ENCODE measurements at places on chromosomes 1 and 21.

GRCh38 chr1:25871086-25871703 is 4.3 kb downstream of the PAQR7 start:
- no peak for DNase-seq

DNA sequence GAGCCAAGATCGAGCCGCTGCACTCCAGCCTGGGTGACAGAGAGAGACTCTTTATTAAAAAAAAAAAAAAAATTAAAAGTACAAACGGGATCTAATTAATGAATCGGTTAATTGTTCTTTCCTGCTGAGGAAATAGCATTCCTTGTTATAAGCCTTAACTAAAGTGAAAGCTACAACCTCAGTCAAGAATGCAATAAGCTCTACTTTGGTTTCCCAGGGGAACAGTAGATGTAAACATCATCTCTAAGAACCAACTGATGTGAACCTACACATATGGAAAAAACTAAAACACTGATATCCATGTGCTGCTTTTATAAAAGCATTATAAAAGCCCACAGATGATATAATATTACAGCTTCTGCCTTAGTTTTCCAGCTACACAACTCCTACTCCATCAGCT is 41.9 kb downstream of the LPGAT1 start:
- DNase-seq: no peak

DNA sequence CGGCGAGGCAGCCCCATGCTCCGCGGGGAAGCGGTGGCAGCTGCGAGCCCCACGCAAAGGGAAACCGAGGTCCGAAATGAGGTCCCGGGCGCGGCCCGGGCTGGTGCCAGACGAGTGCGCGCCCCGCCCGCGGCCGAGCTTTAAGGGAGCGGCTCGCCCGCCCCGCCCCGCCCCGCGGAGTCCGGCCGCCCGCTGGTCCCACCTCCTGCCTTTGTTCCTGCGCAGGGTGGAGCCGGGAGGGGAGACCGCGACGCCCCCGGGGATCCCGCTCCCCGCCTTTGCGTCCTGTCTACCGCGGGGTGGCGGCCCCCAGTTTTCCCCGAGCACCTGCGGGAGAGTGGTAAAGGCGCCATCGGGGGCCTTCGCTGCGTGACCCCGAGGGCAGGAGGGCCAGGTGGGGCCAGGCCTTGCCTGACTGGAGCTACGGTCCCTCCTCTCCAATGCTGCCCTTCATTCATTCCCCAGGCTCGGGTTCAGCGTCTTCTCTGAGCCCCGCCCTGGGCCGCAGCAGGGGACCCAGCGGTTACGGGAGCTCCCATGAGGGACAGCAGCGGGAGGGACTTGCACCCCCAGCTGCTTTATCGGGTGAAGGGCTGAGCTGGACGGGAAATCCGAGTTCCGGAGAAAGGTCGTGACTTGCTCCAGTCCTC is at the start of gene HES2:
Gene HES2 (minus strand): TSS at position 116 of the 650 bp plus-strand sequence. CDS start 99 bp downstream, at position 17.
- no peak for DNase-seq

DNA sequence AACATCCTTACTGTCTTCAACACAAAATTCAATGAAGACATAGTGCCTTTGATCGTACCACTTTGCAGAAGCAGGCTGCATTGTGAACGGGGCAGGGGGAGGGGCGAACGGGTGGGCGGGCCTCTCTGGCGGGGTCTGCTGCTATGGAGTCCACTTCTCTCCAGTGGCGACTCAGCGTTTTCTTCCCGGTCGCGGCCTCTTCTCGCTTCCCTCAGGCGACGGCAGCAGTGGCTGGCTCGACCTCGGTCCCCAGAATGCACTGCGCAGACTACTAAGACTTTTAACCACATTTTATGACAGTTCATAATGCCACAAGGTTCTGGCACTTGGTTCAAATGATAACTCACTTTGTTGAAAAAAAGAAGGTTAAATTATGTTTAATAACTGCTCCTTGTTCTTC is 21.2 kb downstream of the GBP2 start:
- DNase-seq: no peak

- no peak for DNase-seq
Measured at GRCh38 chr1:37085393-37085792, 51.1 kb upstream of the GRIK3 start.

- no peak for DNase-seq
Measured at GRCh38 chr1:31802190-31803150, 13.4 kb downstream of the SPOCD1 start.

DNA sequence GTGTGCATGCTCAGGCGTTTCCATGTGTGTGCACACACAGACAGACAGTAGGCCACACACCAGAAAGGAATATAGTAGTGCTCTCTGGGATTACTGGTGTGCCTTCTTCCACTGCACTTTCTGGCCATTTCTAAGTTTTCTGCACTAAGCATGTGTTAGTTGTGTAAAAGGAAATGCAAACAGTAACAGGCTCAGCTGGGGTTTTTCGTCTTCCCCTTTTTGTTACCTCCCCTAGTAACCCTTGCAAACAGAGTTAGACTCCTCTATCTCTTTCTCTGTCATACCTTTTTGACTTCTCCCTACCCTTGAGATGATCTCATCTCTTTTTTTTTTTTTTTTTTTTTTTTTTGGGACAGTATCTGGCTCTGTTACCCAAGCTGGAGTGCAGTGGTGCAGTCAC is 196.3 kb downstream of the SDCCAG8 start:
- no peak for DNase-seq

DNA sequence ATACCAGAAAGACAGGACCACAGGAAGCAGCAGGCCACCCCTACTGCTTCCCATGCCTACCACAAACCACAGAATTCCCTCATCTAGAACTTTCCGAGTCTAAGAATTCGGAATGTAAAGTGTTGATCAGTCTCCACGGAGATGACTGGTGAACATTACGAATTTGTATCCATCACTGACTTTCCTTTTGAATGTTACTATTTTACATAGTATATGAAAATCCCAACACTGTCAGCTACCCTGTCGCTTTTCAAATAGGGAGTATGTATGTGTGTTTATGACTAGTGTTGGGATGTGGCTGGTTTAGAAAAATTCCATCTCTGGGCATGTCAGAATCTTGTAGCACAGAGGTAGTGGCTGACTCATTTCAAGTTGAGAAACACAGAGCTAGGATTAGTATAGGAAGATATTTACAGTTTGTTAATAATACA is 118.2 kb downstream of the COQ8A start:
- no peak for DNase-seq

GRCh38 chr1:212944229-212944901 is 6.0 kb upstream of the VASH2 start:
- DNase-seq: no peak

DNA sequence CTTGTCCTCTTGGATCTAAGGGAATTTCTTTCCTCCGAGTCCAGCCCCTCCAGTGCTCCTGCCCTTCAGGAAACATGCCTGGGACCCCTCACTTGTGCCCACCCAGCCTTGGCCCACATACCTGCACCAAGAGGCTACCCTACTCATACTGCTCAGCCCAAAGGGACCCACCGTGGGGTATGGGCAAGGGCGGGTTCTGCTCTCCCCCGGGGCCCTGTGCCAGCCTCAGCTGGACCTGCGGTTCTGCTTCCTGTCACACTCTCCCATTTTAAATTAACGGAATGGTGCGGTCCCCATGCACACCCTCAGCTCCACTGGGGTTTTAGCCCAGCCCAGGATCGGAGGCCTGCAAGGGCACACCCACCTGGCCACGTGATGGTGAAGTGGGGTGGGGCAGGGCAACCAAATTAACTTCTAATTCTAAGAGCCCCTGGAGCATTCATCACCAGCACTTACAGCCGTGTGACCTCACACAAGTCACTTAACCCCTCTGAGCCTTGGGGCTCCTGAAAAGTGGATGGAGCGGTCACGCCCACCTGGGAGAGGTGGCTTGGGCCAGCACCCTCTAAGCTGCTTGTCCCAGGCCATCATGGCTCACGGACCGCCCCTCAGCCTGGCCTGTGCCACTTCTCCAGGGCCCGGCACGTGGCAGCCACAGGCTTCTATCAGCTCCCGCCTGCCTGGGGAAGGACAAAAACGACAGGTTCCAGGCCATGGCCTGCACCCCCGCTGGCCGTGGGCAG is 28.3 kb downstream of the TP73 start:
- no peak for DNase-seq

- DNase-seq: no peak
Measured at GRCh38 chr1:223836586-223836985, 9.2 kb downstream of the TP53BP2 start.

GRCh38 chr1:58687516-58687915 is 12.3 kb downstream of the MYSM1 start:
- DNase-seq: no peak

GRCh38 chr1:194295685-194296084 is 1109.3 kb upstream of the B3GALT2 start:
- no peak for DNase-seq

DNA sequence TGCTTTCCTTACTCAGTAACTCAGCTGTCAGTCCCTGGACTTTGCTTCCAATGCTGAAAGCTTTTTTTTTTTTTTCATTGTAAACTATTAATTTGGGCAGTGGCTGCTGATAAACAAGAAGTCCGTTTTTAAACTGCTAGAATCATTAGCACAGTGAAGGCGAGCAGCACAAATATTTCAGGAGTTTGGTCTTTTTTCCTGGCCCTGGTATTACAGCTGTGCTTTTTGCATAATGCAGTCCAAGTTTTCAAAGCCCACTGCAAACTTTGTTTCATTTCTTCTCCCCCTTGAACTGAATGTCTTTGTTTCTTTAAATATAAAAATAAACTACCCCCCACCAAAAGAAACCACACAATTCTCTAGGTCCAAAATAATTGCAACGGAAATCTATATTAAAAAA is 6.6 kb downstream of the GLIS1 start:
- no peak for DNase-seq

- DNase-seq: no peak
Measured at GRCh38 chr21:45618846-45619485, 24.6 kb upstream of the PCBP3 start.

- DNase-seq: no peak
Measured at GRCh38 chr1:39943471-39944290, 11.3 kb upstream of the MFSD2A start.

- no peak for DNase-seq
Measured at GRCh38 chr1:101260556-101261350, 23.9 kb downstream of the S1PR1 start.

DNA sequence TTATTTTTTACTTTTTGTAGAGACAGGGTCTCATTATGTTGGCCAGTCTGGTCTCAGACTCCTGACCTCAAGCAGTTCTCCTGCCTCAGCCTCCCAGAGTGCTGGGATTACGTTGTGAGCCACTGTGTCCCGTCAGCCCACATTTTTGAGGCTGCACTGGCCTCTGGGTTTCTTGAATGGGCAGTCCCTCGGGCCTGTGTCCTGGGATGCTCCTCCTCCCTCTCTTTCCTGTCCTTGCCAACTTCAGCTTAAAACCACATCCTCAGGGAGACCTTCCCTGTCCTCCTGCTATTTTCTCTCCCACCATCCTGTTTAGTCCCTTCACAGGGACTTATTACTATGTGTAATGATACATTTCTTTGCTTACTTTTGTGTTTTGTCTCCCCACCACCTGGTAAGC is 31.4 kb upstream of the LYST start:
- DNase-seq: no peak

GRCh38 chr1:227885648-227886502 is 61.9 kb downstream of the WNT9A start:
- no peak for DNase-seq

DNA sequence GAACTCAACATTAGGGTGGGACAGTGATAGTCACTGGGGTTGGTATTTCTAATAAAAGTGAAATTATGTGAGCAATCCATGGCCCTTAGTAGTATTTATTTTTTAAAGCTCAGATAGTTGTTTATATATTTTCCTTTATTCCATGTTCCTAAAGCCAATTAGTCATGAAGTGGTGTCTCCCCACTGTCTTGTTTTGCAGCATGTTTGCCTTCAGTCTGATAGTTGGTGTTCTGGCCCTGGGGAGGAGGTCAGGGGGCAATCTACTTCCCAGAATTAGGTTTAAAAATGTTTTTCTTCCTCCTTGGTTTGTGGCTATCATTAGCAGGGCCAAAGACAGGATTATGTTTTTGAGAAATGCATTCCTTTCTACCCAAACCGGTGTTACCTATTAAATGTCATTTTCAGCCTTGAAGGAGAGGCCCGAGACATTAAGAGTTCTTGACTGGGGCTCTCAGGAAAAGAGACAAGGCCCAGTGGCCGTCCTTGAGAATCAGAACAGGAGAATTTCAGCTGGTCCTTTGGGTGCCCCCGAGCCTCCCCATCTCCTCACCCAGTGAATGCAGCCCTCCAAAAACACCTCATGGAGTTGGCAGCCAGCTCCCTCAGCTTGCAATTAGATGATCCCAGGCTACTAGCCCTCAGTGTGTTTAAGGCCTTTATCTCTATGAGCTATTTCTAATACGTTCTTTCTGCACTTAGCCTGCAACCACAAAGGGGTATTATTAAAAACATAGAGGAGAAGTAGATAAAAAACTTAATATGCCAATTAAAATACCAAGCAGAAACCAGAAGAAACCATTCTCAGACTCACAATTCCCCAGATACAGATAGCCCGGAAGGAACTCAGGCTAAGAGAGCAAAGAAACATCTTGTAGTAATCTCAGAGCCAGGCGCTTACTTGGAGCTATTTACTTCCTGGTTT is 71.3 kb upstream of the NGF start:
- no peak for DNase-seq

GRCh38 chr1:107277022-107277421 is 136.2 kb downstream of the NTNG1 start:
- no peak for DNase-seq

GRCh38 chr1:46543761-46544560 is 7.5 kb downstream of the KNCN start:
- no peak for DNase-seq

DNA sequence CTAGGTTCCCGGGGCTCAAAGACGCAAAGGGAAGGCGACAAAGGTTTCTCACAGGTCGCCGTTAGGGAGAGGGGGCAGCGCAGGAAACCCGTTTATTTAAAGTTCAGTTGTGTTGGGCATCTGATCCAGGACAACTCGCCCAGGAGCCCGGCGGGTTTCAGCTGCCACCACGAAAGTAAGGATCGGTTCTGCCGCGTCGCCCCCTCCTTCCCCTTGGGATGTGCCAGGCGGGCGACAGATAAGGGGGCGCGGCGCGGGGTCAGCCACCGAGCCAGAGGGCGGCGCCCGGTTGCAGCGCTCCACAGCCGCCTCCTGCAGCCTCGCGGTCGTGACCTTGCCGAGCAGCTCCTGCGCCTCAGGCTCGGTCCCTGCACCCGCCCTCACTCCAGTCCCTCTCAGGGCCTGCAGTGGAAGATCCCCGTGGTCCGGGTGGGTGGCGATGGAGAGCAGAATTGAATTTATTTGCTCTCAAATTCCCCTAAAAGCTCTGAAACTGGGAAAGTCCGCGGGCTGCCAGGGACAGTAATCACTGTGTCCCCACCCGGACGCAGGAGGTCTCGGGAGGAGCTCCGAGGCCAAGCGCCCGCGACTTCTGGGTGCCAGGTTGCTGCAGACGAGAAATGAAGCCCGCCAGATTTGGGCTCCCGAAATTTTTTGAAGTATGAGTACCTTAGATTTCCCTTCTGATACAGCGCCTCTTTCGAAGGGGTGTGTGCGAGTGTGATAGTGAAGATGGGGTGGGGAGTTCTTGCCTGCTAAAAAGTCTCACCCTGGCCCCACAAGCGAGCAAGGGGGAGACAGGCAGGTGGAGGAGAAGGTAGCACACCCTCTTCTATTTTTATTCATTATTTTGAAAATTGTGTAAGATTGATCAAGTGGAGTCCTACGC is 28.4 kb upstream of the NFIA start:
- no peak for DNase-seq

GRCh38 chr21:45578176-45578801 is 36.0 kb upstream of the SLC19A1 start:
- no peak for DNase-seq

- DNase-seq: no peak
Measured at GRCh38 chr1:151222130-151222529, 23.8 kb downstream of the PIP5K1A start.
